ENCODE measurements at places on chromosomes 4 and X.
A peak's percentile ranks its signal among the peaks of the same experiment; 100 is the strongest.

DNA sequence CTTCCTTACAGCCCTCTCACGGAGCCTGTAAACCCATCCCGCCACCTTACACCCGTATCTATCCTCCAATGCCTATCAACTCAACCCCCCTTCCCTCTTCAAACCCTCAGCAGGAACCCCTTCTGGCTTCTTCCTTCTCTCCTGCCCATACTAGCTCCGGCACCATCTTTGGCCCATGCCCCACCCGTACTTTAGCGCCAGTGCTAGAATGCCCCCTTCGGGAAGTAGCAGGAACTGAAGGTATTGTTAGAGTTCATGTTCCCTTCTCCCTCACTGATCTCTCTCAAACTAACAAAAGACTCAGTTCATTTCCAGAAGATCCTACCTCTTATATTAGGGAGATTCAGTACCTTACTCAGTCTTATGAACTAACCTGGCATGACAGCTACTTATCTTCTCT is 2.7 kb upstream of the UGT2B15 start:
- no peak overlapping the region for H3K4me3 ChIP-seq
- H3K27ac ChIP-seq: no peak overlapping the region
- no peak for DNase-seq
- peaks cover 1% of the 10 kb centered on the region for H3K27me3 ChIP-seq
- no peaks in the 10 kb centered on the region for H3K36me3 ChIP-seq

- H3K27ac ChIP-seq: peak overlapping the region; percentile 45
- peak; percentile 11 for DNase-seq
- peaks cover 6% of the 10 kb centered on the region for H3K36me3 ChIP-seq
- H3K27me3 ChIP-seq: peaks cover 2% of the 10 kb centered on the region
- peaks cover 50% of the 10 kb centered on the region for H3K4me1 ChIP-seq
Observed at GRCh38 chr4:101086801-101087586, 260.3 kb downstream of the PPP3CA start.

DNA sequence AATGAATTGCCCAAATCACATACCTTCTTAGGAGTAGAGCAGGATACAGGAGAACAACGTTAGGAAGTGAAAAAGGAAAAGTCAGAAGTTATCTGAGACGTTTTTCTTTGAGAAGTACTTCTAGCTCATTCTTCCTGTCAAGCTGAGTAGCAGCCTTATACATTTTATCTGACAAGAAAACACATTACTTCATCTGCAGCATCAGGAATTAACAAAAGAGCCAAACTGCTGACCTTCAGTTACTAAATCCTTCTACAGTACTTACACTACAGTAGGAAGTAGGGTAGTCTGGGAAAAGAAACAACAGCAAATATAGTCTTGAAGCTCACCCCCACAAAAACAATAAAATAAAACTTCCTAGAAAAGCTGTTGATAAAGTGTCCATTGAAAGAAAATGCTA is 57.0 kb downstream of the ATP11C start:
- H3K4me1 ChIP-seq: peaks cover 32% of the 10 kb centered on the region
- no peak overlapping the region for H3K4me3 ChIP-seq
- peak overlapping the region; percentile 93 for H3K27ac ChIP-seq

- no peaks in the 10 kb centered on the region for H3K27me3 ChIP-seq
- H3K4me3 ChIP-seq: no peak overlapping the region
- no peak overlapping the region for H3K27ac ChIP-seq
Observed at GRCh38 chr4:104969394-104970082, 177.1 kb upstream of the TET2 start.

DNA sequence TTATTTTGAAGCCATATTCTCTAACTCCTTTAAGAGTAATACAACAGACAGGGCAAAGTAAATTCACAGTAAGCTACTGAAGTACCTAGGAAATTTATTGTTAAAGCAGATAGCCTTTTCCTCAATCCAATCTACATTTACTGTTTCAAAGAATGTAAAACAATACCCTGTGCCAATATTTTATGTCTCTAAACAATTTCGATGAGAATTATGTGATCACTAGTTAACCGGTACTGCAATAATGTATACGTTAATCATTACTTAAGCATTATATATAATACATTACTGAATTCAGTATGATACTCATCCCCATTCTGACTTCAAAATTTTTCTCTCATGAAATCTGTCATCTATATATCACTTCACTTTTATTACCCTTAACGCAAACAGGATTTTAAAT is 28.5 kb downstream of the KLHL13 start:
- H3K36me3 ChIP-seq: no peaks in the 10 kb centered on the region
- no peak for DNase-seq
- H3K27me3 ChIP-seq: no peaks in the 10 kb centered on the region
- no peaks in the 10 kb centered on the region for H3K4me1 ChIP-seq
- H3K27ac ChIP-seq: no peak overlapping the region
- H3K4me3 ChIP-seq: no peak overlapping the region

DNA sequence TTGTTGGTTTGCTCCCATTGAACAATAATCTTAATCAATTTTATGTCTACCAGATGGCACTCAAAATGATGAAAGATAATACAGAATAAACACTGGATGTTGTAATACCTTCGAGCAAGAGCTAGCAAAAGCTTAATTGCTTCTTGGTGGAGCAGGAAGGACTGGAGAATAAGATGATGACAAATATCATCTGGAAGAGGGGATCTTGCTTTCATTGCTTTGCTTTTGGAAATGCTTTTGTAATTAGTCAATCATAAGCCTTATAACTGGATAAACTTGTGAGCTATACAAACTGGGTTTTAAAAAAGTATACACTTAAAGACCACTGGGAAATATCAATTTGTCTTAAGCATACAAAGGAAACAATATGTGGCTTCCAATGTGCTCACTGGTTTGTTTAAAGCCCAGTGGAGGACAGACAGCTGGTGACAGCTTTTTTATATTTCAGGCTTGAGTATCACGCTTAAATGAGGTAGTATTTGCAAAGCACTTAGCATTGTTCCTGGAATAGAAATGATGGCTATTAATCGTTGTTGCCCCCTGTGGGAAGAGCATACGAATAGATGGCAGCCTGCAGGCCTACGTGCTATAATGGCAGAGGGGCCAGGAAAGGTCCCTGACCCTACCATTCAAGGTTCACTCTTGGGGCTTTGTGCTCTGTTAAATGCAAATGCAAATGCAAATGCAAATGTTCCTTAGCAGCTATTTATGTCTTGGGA is 61.2 kb downstream of the TMEM150C start:
- H3K4me3 ChIP-seq: no peak overlapping the region
- no peaks in the 10 kb centered on the region for H3K36me3 ChIP-seq
- H3K27ac ChIP-seq: no peak overlapping the region
- no peaks in the 10 kb centered on the region for H3K27me3 ChIP-seq

DNA sequence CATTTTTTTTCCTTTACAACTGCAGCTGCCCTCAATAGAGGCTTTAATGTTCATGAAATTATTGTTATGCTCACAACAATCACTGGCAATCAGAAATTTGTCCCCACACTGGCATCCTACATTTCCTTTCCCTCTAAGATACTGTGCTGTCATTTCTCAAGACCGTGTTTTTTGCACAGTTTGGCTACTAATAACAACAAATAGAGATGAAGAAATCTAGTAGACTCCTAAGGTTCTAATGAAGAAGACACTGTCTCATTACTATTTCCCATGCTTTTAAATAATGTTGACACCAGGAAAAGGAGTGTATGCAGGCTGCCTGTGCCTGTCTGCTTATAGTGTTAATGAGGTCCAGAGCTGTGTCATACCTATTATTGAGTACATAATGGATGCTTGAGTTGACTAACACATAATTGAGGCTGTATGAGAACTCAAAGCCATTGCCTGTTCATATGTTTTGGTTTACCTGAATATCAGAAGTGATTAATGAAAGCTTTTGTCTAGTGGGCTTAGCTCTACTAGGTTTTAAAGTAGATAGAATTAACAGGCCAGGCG is 1.5 kb upstream of the EIF4E start:
- peaks cover 12% of the 10 kb centered on the region for H3K27me3 ChIP-seq
- no peaks in the 10 kb centered on the region for H3K36me3 ChIP-seq
- H3K27ac ChIP-seq: no peak overlapping the region

DNA sequence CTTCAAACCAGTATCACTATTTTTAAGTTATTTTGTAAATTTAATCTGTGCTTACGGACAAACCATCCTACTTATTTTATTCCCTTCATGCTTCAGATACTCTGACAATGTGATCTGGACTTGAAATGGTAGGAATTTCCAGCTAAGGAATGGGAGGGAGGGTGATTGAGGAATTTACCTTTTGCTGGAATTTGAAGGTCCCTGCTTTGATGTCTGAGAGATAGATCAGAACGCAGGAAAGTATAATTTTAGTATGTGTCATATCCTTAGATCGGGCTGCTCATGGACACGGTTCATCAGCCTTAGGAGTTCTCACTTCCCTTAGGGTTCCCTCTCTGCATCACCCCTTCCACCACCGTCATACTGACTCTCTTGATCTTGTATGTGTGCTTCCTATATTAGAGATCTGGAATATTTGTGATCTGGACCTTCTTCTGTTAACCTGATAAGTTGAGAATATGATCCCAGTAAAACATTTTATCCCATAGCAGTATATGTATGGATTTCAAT is 16.8 kb downstream of the OCRL start:
- peaks cover 11% of the 10 kb centered on the region for H3K36me3 ChIP-seq
- H3K4me1 ChIP-seq: no peaks in the 10 kb centered on the region
- no peak for DNase-seq
- H3K27ac ChIP-seq: no peak overlapping the region
- no peak overlapping the region for H3K4me3 ChIP-seq

GRCh38 chrX:10031746-10032145 is 64.6 kb downstream of the CLDN34 start:
- H3K27me3 ChIP-seq: no peaks in the 10 kb centered on the region
- H3K4me1 ChIP-seq: peaks cover 2% of the 10 kb centered on the region
- peaks cover 3% of the 10 kb centered on the region for H3K36me3 ChIP-seq

DNA sequence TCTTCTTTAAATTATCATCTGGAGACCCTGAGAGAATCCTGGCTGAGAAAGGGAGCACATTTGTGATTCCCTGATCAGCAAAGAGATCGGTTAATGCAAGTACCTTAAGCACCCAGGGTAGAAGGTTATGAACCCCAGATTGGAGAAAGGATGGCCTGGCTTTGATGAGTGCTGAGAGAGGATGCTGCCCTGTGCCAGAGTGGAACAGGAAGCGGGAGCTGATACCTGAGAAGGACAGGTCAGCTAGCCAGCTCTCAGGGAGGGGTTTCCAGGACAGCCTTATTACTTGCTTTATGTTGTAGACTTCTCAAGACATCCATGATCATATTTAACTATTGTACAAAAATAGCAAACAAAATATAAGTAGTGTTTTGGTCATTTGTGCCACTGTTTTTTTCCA is 141.9 kb downstream of the GATB start:
- no peaks in the 10 kb centered on the region for H3K27me3 ChIP-seq
- DNase-seq: no peak
- no peak overlapping the region for H3K4me3 ChIP-seq
- no peak overlapping the region for H3K27ac ChIP-seq

DNA sequence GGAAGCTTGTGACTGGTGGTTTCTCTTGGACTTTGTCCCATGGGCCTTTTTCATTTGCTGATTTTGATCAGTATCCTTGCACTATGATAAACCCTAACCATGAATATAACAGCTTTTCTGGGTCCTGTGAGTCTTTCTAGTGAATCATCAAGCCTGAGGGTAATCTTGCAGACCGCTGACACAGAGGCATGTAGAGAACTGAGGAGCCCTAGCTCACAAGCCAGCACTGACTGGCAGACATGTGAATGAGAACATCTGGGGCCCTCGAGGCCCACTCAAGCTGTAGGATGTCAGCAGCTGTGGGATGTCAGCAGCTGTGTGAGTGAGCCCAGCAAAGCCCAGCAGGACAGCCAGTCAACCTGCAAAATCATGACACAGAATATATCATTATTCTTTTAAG is 36.7 kb downstream of the HMGB3 start:
- DNase-seq: no peak
- no peaks in the 10 kb centered on the region for H3K36me3 ChIP-seq
- no peak overlapping the region for H3K4me3 ChIP-seq
- no peak overlapping the region for H3K27ac ChIP-seq
- no peaks in the 10 kb centered on the region for H3K27me3 ChIP-seq

DNA sequence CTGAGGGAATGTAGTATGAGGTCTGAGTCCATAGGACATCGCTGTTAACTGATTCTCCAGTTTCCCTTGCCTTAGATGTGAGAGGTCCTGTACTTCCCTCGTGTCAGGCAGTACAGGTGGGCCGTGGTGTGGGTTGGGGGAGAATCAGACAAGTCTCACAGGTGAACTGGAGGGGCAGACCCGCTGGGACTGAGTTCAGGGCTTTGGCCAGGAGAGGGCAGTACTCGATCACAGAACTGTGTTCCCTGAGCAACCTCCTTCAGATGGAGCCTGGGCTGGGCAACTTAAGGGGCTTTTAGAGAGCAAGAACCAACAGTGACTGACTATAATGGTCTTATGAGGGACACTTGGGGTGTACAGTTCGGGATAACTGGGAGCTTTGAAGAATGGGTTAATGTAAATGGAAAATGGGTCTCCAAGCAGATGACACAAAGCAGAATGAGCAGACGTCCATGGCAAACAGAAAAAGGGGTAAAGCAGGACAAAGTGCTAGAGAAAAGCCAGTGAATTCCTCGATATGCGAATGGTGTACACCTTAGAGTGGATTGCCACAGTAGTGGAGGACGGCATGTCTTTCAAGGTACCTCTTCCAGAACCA is 83.6 kb downstream of the CCNG2 start:
- no peak overlapping the region for H3K27ac ChIP-seq
- H3K36me3 ChIP-seq: no peaks in the 10 kb centered on the region
- no peaks in the 10 kb centered on the region for H3K4me1 ChIP-seq
- H3K4me3 ChIP-seq: no peak overlapping the region
- H3K27me3 ChIP-seq: peaks cover 2% of the 10 kb centered on the region

DNA sequence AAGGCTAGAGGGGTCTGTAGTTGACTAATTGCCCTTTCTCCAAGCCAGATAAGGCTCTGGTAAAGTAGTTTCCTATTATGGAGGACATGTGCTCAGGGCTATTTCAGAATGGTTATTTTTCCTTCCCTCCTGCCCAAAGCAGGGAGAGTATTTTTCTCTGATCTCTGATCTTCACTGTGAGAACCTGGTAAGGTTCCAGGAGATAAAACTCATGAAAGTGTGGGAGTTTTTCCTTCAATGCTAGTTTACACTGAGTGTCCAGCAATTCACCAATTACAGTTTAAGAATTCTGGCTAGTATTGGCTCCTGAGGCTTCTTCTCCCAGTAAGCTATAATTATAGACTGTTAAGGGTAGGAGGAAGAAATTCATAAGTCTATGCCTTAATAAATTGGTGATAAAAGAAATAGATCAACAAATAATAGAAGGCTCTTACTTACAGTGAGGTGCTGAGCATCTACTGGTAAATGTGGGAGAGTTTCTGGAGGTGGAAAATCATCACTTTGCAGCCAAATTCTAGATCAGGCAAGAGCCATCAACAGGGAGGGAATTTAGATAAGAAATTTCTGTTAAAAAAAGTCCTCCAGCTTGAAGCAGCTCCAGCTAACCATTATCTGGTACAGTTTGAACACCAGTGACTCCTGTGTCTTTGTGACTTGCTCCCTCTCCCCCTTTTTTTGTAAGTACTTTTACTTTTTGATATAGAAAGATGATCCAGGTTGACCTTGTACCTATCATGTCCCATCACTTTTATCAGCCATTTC is 30.9 kb downstream of the CASP6 start:
- no peak for DNase-seq
- no peak overlapping the region for H3K27ac ChIP-seq
- H3K36me3 ChIP-seq: peaks cover 4% of the 10 kb centered on the region
- H3K4me3 ChIP-seq: no peak overlapping the region

- no peak for DNase-seq
- peaks cover 23% of the 10 kb centered on the region for H3K27me3 ChIP-seq
- H3K36me3 ChIP-seq: no peaks in the 10 kb centered on the region
- H3K4me1 ChIP-seq: peaks cover 34% of the 10 kb centered on the region
- H3K27ac ChIP-seq: no peak overlapping the region
Observed at GRCh38 chr4:174217273-174218126, 66.0 kb downstream of the FBXO8 start.

- H3K36me3 ChIP-seq: no peaks in the 10 kb centered on the region
- no peak for DNase-seq
- H3K27ac ChIP-seq: no peak overlapping the region
- no peak overlapping the region for H3K4me3 ChIP-seq
- H3K4me1 ChIP-seq: no peaks in the 10 kb centered on the region
Observed at GRCh38 chrX:87338510-87338909, 179.1 kb upstream of the KLHL4 start.
